Stromal cell of bone marrow (primary cell): ENCODE measurements at places on chromosomes 4 and X.

DNA sequence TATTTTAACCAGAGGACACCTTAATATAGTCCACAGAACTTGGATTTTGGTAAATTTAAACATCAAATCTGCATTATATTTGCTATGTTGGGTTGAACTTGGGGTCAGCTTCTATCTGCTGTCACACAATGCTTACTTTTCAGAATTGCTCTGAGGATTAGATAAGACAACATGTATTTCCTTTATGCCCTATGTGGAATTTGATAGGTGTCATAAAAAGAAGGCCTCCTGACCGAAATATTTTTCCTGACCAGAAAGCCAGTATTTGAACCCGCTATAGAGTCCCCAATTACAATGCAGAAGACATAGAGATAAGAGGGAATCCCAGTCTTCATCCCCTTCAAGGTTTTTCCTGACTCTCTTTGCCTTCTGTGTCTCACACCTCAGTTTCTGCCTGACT lies 4.1 kb downstream of the MTTP start:
- no peak for DNase-seq

DNA sequence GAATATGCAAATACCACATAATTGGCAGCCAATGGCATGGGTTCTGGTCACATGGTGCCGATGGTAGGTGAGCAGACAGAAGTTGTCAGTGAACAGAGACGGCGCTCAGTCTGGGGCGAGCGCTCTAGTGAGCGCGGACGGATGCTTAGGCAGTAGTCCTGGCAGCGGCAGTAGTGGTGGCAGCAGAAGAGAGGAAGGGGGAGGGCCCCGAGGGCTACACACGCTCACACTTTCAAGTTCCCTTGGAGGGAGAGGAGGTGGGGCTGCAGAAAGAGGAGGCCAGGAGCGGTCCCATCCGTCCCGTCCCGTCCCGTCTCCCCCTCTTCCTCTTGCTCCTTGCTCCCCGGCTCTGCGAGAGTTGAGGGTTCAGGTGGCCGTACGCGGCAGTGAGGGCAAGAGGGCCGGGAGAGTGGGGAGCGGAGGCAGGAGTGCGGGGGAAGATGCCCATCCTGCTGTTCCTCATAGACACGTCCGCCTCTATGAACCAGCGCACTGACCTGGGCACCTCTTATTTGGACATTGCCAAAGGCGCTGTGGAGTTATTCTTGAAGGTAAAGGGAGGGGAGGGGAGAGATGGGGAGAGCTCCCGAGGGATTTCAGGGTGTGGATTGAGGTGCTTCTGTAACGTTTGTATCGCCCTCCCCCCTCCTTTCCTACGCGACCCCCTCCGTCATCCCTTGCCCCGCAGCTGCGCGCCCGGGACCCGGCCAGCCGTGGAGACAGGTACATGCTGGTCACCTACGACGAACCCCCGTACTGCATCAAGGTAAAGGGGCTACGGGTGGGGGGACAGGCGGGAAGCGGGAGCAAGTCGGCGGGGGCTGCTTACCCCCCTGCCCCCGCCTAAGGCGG lies at the start of gene INTS6L:
INTS6L (plus strand) TSS at position 108 of the 852 bp plus-strand sequence; CDS start at position 441, 333 bp downstream.
- peak; percentile 76 for DNase-seq

DNA sequence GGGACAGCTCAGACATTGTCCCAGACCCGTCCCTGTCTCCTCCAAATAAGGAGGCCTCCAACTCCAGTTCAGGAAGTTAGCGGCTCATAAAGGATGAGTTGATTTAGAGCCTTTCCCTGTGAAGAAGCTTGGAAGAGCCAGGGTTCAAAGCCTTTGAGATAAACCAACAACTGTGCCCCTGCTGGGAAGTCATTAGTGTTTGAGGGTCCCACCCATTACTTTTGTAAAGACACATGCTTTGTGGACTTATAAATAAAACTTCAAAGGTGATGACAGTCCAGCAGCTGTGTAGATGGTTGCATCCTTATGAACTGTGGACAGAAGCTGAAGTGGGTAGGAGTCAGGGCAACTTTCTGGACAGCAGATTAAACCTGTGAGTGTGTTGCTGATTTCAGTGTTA lies 86.0 kb upstream of the PGRMC2 start:
- no peak for DNase-seq

- no peak for DNase-seq
Measured at GRCh38 chr4:145099653-145100052, 1.5 kb downstream of the ABCE1 start.

- DNase-seq = no peak
Measured at GRCh38 chrX:24153178-24153795, 3.8 kb downstream of the ZFX start.

GRCh38 chr4:51963841-51964517 lies 56.2 kb downstream of the LRRC66 start:
- DNase-seq = peak; percentile 29

DNA sequence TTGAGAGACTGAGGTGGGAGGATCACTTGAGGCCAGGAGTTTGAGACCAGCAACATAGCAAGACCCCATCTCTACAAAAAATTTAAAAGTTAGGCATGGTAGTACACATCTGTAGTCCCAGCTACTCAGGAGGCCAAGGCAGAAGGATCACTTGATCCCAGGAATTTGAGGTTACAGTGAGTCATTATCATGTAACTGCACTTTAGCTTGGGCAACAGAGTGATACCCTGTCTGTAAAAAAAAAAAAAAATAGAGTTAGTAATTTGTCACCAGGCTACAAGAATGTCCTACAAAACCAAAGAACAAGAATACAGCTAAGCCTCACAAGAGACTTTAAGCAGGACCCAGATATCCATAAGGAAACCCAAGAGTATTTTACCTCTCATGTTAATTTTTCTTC lies 27.0 kb upstream of the RAB28 start:
- DNase-seq = no peak

GRCh38 chr4:164596927-164597326 lies 157.0 kb upstream of the SMIM31 start:
- no peak for DNase-seq

GRCh38 chr4:184384056-184384809 lies 90.1 kb downstream of the IRF2 start:
- DNase-seq = peak; percentile 90

- DNase-seq = no peak
Measured at GRCh38 chr4:26748811-26749210, 111.8 kb upstream of the STIM2 start.

GRCh38 chrX:12443534-12444098 lies 305.3 kb downstream of the FRMPD4 start:
- DNase-seq = no peak

DNA sequence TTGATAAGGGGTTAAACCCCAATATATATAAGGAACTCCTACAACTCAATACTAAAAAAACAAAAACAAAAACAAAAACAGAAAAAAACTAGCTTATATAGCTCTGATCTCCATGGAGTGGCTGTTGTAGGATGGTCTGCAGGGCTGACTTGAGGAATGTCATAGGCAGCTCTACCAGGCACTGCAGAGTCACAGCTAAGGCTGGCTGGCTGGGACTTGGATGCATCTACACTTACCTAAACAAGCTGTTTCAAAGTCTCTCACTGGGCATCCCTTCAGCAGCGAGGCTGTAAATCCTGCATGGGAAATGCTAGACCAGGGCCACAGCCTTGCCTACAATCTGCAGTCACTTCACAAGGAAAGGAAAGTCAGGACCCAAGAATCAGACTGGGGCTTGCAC lies 61.3 kb downstream of the HOPX start:
- DNase-seq = no peak

- no peak for DNase-seq
Measured at GRCh38 chrX:115449742-115450141, 111.2 kb upstream of the PLS3 start.
